Activated T-cell treated with anti-CD3 and anti-CD28 coated beads for 48 hours (primary cell): ENCODE measurements at places on chromosomes 4 and X.

- DNase-seq: no peak
Observed at GRCh38 chr4:151518359-151518758, 109.4 kb downstream of the FHIP1A start.

DNA sequence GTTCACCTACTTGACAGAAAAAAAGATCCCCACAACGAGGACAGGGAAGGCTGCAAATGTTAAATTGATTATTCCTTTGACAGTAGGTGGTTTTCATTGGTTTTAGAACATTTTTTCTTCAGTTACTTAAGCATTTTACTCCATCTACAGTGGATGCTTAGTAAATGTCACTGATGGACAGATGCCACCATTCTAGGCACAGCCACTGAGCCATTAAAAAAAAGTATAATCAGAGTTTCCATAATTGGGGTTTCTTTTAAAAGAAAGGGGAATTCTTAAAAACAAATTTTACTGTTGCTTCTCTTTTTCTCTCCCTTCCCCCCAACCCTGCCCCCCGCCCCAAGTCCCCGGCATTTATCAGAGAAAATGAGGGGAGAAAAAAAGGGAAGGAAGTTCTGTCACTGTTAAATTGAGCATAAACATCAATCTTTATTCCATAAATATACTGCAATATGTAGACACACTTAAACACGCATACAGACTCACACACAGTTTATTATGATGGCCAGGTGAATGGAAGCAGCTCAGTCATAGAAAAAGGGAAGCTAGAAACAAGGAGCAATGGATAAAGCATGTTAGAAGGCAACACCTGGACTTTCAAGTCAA lies 79.7 kb upstream of the PRPS2 start:
- no peak for DNase-seq

DNA sequence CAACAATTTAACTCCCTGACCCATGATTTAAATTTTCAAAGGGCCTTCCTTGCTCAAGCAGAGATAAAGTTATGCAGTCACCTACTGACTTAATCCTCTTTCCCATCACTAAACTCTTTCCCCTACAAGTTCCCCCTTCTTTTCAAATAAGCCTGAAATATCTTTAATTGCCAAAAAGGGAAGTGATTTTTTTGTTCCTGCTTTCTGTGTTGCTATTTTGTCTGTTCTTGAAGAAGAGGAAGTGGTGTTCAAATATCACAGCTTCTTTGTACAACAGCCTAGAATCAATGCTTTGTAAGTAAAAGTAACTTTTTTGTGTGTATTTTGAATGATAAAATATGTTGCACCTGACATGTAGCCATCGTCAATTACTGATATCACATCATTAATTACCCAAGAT lies 595.9 kb downstream of the CENPC start:
- no peak for DNase-seq

- no peak for DNase-seq
Observed at GRCh38 chrX:49117581-49117980, 6.0 kb downstream of the GPKOW start.

GRCh38 chr4:75708218-75708691 lies 16.1 kb upstream of the USO1 start:
- peak; percentile 16 for DNase-seq

DNA sequence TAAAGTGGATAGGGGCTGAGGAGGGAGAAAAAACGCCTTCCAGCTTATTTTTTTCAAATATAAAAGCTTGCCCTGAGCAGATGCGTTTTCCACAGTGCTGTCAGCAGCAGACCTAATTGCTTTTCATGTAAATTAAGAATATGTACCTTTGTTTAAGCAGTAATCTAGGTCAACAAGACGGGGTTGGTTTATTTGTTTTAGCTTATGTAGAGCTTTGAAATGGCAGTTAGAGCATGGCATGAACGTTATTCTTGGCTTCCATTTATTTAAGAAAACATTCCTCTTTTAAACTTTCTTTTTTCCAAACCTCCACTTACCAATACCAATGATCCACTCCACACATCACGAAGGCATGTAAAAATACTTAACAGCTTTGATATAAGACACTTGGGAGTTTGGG lies 220.3 kb upstream of the TENM3 start:
- DNase-seq: no peak
